ENCODE measurements at places on chromosomes 3 and 15. TPM values are rescaled to one million over a fixed set of nuclear protein-coding genes. Genes with fewer than 3 reads are reported as not detected.

DNA sequence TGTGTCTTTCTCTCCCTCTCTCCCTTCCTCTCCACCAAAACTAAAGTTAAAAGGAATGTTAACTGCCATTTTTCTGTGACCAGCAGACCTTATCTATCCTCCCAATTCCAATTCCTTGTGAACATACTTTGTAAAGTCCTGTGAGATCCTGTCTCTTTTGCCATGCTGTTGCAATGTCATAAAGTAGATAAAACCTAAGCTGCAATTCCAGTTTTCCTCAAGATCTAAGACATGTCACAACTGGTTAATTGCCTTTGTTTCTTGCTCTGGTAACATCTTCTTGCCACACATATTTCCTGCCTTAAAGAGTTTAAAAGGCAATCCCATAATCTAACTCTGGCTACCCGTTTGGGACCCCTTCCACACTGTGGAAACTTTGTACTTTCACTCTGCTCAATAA lies 188.7 kb downstream of the PYDC2 start:
- no peak for DNase-seq

GRCh38 chr3:168155303-168155702 lies 59.6 kb upstream of the GOLIM4 start:
- no peak for DNase-seq

The ADGRG7 gene
- polyA plus RNA-seq, result not detected

The PDZRN3 gene
- polyA plus RNA-seq, result 41.4 TPM

The IQCH gene
- polyA plus RNA-seq, result 5.9 TPM
